ENCODE measurements at places on chromosomes 2 and 18.

DNA sequence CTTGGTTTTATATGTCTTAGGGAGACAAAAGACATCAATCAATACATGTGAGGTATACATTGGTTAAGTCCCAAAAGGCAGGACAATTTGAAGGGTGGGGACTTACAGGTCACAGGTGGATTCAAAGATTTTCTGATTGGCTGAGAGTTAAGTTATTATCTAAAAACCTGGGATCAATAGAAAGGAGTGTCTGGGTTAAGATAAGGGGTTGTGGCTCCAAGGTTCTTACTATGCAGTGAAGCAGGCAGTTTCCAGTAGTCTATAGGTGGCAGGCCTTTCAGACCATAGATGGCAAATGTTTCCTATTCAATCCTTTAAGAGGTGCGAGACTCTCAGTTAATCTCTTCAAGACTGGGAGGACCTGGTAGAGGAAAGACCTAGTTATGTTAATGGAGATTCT, 42.1 kb upstream of the NEB start:
- DNase-seq = no peak

DNA sequence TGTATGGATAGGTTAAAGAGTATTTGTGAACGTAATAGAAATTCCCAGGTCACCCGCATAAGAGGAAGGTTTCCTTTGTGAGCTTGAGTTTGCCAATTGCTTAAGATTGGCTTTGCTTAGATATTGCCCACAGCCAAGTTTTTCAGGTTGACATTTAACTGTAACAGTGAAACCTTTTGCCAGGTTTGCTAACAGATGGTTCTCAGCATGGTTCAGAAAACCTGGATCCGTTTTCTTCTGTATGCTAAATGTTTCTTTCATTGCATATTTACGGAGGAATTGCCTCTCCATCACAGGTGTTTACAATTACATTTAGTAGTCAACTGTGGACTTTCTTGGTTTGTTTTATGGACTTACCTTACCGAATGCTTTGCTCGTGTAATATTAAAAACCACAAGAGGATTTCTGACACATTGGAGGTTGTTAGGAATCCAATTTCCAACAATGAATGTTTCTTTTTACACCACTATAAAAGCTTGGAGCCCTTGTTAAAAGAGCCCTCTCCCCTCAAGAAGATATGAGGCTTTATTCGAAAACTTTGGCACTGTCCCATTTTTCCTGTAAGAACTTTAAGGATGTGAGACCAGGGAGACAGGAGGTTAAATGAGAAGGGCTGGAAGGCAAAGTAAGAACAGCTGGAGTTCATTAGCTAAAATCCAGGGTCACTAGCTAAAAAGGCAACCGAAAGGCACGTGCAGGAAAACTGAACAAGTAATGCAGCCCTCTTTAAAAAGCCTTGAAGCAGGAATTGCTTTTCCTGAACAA, 7.8 kb downstream of the CDK15 start:
- DNase-seq = no peak

DNA sequence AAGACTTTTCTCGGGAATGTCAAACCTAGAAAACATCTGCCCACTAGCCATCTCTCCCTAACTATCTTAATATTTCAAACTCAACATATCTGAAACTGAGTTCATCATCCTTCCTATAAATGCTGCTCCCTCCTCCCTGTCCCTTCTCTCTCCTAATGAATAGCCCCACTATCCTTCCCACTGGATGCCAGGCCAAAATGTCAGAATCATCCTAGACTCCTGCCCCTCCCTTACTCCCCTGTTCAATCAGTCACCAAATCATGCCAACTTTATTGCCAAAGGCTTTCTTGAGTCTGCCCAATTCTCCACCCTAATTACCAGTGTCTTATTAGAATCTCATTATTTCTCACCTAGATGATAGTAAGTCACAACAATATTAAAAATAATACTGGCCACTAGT, 8.5 kb downstream of the EVA1A start:
- DNase-seq = no peak

DNA sequence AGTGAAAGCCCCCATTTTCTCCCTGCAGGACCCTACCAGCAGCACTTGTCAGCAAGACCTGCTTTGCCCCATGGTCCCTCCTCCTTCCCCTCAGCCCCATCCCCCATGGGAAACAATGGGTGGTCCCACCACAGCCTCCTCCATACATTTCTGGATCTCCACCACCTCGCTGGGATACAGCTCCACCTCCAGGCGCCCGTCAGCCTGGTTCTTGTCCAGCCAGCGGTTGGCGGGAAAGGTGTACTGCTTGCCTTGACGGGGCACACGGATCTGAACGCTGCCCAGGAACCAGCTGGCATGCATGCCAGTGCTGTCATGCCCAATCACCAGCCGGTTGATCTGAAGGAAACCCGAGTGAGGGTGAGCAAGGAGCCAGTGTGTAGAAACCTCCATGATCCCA, 90.9 kb downstream of the LOXHD1 start:
- DNase-seq = no peak

- DNase-seq = no peak
Observed at GRCh38 chr2:117349687-117350086, 464.8 kb upstream of the DDX18 start.

- DNase-seq = no peak
Observed at GRCh38 chr2:54402350-54402749, 53.8 kb upstream of the SPTBN1 start.

DNA sequence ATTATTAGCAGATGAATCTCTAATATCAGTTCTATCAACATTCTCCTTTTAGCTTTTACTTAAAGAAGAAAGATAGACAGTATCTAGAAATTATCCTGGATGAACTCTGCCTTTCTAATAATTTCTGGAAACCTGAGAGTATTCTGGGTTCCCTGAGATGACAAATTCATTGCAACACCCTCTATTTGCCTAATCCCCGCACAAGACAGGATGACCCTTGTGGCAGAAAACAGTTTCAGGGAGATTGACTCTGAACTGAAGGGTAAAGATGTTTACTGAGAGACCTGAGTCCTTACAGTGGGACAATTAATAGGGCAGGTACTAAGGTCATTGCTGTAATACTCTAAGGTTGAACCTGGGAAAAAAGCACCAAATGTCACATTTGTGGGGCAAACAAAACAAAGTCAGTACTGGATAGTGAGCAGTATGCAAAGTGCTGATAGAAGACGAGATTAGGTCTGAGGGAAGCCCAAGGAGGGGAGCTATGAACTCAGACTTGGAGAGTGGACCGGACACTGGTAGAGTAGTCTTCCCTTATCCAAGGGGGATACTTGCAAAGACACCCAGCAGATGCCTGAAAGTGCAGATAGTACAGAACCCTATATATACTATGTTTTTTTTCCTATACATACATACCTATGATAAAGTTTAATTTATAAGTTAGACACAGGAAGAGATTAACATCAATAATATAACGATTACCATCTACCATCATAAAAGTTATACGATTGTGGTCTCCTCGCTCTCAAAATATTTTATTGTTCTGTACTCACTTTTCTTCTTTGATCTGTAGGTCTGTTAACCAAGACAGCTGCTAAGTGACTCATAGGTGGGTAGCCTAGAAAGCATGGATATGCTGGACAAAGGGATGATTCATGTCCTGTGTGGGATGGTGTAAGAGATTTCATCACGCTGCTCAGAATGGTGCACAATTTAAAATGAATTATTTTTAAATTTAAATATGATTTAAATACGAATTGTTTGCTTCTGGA, 148.3 kb upstream of the KLHL14 start:
- no peak for DNase-seq

GRCh38 chr18:39960550-39960949, 1994.5 kb upstream of the PIK3C3 start:
- DNase-seq = no peak

GRCh38 chr18:22789600-22789999, 143.5 kb upstream of the RBBP8 start:
- DNase-seq = no peak

DNA sequence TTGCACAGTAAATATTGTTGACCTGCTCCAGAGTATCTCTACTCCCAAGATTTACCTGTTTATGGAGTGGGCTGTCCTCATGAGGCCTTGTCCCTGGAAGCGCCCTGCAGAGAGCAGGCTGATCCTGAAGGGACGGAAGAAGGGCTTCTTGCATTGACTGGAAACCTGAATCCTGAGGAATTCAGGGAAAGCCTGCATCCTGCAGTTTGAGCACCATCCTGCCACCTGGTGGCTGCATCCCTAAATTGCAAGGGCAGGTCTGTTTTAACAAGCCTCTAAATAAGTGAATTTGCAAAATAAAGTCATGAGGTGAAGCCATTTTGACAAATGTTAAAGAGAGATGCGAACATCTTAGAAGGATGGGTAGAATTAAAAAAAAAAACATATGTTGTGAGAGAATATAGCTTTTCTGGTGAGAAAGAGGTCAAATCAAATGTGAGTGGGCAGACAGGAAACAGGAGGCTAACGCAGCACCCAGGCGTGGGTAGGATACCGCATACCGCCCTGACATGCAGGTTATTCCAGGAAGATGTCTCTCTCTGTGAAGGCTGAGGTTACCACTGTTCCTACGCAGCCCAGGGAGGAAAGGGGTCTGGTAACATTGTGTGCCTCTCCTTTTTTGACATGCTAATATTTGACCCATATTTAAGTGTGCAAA, 754.9 kb downstream of the RNF144A start:
- peak; percentile 74 for DNase-seq

- no peak for DNase-seq
Observed at GRCh38 chr2:238125127-238125885, 13.2 kb upstream of the KLHL30 start.

- DNase-seq = no peak
Observed at GRCh38 chr2:19174176-19174575, 184.2 kb downstream of the OSR1 start.

DNA sequence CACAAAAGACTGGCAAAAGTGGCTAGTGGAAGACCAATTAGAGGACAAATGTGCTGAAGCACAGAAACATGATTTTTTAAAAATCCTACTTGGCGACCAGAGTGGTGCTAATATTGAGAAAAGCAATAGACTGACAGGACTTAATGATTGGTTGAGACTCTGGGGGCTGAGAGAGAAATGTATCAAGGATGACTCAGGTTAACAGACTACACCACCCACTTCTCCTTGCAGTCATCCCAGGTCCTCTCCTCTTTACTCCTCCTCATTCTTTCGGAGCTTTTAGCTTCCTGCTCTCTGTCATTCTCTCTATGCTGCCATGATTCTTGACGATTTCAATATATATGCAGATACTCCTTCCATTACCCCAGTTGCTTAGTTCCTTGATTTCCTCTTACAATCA, 54.6 kb upstream of the CYTIP start:
- no peak for DNase-seq

DNA sequence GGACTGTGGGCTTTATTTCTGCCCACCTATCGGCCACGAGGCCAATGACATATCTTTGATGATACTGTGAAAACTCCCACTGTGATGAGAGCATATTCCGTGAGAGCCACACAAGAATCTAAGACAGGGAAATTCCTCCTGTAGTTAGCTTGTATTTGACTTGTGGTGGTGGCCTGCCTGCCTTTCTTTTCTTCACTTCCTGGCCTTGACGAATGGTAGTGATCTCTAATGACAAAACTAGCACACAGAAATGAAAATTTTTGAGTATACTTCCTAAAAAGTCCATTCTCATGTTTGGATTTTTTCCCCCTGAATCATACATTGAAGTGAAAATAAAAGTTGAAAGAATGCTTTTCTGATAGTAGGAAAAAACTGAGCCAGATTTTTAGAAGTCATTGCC, 94.4 kb downstream of the MGAT5 start:
- DNase-seq = no peak

DNA sequence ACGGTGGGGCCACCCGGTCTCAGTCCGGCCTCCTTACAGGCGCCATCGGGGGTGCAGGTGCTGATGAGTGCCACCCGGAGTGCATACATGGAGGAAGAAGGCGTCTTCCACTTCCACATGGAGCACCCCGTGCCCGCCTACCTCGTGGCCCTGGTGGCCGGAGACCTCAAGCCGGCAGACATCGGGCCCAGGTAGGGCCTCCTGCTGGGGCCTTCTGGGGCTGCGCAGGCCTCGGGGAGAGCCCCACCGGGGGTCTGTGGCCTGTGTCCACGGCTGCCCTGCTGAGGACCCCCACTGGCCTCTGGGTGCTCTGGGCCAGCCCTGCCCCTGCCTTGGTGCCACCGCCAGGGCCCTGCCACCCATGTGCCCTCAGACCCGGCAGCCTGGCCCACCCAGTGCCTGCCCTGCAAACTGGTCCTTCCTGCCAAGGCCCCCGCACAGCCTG, 4.8 kb downstream of the RNPEPL1 start:
- no peak for DNase-seq

- DNase-seq = no peak
Observed at GRCh38 chr2:221372159-221372884, 199.8 kb downstream of the EPHA4 start.

GRCh38 chr18:36360256-36360909, 62.9 kb downstream of the FHOD3 start:
- no peak for DNase-seq

GRCh38 chr2:134351899-134352298, 98.0 kb downstream of the MGAT5 start:
- no peak for DNase-seq

DNA sequence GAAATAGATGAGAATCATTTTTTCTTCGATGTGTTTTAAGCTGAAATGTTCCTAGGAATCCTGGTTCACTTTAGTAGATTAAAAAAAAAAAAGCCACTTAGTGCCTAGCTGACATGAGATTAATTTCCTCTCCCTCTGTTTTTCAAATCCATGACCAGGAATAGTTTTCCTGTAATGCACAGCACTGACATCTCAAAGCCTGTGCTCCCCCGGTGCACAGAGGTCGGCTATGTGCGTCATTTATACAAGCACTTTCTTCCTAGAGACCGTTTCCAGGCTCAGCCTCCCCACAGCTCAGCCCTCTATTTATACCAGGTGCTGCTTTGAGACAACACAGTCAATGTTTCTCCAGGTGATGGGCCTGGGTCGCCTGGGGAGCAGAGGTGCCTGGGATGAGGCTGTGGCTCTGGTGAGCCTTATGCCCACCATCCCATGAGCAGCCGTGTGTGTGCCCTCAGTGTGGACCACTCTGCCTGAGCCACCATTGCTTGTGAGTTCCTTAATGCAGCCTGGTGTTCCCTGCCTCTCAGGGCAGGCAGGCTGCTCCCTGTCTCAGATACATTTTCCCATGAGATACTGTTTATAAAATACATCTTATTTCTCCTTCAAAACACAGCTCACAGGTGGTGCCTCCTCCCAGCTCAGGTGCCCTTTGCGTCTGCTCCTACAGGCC, 515.7 kb upstream of the HS6ST1 start:
- DNase-seq = no peak

DNA sequence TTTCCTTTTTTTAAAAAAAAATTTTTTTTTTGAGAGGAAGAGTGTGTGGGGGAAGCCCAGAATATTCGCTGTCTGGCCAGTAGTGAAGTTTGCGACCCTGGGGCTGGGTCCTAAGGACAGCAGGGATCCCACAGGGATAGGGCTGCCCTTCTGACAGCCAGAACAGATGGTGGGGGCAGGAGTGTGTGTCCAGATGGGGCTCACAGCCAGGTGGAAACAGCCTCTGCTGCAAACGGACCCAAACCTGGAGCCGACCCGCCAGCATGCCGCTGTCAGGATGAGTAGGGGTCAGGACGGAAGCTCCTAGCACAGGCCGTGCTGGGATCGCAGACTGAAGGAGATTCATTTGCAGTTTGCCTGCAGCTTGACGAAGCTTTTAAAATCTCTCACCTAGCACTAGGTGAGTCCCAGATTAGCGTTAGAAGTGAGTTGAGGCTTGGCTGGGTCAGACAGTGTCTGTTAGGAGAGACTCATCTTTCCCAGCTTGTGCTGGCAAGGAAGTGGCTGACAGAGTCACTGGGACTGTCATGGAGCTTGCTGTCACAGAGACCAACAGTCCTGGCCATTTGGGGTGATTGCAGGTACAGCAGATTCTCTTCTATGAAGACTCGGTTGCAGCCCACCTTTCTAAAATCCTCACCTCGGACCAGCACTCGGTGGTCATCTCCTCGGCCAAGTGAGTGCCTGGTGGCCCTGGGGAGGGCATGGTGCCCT, 93.4 kb downstream of the DGKD start:
- DNase-seq = no peak

- DNase-seq = peak; percentile 11
Observed at GRCh38 chr2:129812071-129812470, 167.4 kb upstream of the RAB6C start.
